ENCODE measurements at places on chromosomes 11 and 22.

GRCh38 chr11:18492888-18493287, 33.9 kb downstream of the TSG101 start:
- no peak for DNase-seq

DNA sequence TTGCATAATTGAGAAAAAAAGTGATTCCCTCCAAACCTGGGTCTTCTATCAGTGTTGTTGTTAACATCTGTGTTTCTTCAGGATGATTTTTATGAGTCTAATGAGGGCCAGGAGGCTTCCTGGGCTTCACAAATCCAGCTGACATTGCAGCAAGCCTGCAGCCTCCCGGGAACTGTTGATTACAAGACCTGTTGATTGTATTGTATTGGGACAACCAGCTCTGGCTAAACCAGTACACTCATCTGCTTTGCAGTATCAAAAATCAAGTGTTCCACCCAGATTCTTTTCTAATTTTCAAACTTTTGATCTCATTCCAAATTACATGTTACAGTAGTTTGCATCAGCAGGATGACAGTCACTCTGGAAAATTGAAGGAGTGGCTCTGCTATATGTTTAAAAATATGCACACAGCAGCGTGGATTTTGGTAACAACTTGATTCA, 16.1 kb upstream of the PRSS23 start:
- DNase-seq = peak; percentile 75

- DNase-seq = no peak
Observed at GRCh38 chr11:107136892-107137291, 118.6 kb upstream of the GUCY1A2 start.

DNA sequence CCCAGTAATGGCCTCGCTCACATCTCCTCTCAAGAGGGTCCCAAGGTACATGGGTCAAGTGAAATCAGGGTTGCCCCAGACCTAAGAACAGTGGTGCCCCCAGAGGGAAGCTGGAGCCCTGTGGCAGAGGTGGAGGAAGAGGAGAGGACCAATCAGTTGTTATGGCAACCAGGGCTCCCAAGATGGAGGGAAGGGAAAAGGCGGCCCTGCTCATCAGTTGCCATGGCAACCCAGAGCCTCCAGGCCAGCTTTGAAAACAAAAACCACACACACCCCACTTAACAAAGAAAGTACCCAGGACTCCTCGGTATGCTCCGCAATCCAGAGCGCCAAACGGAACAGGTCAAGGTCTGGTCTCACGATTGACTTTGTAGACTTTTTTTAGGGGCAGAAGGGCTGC, 53.5 kb upstream of the SLC35C1 start:
- DNase-seq = no peak

DNA sequence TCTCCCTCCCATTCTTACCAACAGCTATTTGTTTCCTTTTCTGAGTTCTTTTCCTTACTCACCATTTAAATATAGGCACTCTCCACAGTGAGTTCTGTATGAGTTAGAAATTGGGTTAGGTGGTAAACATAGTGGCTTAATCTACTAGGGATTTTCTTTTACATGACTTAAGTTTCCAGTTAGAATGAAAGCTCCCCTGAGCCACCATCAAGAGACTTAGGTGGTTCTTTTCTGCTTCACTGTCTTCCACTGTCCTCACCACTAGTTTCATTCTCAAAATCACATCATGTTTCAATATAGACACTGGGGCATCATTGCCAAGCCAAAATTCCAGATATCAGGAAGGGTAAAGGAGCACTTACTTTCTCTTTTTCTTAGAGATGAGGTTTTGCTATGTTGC, 9.0 kb upstream of the REXO2 start:
- DNase-seq = no peak

DNA sequence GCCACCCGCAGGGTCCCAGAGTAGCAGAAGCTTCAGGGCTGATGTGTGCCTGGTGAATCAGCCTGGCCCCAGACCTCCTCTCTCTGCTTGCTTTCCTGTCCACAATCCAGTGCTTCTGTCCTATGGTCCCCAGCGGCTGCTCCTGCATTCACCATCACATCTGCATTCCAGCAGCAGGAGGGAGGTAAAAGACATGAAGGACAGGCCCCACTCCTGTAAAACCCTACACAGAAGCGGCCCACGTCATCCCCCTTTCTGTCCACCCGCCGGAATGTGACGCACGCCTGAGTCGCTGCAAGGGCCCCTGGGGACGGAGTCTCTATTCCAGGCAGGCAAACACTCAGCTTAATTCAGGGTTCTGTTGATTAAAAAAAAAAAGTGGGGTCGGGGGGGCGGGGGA, 58.3 kb downstream of the CDKN1C start:
- no peak for DNase-seq

DNA sequence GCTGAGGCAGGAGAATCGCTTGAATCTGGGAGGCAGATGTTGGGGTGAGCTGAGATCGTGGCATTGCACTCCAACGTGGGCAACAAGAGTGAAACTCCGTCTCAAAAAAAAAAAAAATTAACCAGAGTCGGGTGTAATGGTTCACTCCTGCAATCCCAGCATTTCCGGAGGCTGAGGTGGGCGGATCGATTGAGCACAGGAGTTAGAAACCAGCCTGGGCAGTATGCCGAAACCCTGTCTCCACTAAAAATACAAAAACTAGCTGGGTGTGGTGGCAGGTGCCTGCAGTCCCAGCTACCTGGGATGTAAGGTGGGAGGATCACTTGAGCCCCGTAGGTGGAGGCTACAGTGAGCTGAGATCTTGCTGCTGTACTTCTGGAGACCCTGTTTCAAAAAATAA, 1.5 kb downstream of the RANGAP1 start:
- no peak for DNase-seq

DNA sequence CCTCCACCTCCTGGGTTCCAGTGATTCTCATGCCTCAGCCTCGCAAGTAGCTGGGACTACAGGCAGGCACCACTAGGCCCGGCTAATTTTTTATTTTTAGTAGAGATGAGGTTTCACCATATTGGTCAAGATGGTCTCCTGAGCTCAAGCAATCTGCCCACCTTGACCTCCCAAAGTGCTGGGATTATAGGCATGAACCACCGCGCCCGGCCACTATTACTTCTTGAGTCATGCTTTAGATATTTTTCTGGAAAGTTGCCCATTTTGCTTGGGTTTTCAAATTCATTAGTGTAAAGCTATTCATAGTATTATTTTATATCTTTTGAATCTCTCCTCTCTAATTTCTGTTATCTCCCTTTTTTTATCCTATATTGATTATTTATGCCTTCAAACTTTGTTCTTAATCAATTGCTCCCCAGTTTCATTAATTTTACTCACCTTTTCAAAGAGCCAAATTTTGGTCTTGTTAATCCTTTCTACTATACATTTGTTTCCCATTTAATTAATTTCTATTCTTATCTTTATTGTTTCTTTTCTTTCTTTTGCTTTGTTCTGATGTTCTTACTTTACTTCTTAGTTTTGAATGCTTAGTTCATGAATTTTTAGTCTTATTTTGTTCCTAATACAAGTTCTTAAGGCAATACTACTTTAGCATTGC, 10.3 kb upstream of the RAC2 start:
- peak; percentile 51 for DNase-seq

DNA sequence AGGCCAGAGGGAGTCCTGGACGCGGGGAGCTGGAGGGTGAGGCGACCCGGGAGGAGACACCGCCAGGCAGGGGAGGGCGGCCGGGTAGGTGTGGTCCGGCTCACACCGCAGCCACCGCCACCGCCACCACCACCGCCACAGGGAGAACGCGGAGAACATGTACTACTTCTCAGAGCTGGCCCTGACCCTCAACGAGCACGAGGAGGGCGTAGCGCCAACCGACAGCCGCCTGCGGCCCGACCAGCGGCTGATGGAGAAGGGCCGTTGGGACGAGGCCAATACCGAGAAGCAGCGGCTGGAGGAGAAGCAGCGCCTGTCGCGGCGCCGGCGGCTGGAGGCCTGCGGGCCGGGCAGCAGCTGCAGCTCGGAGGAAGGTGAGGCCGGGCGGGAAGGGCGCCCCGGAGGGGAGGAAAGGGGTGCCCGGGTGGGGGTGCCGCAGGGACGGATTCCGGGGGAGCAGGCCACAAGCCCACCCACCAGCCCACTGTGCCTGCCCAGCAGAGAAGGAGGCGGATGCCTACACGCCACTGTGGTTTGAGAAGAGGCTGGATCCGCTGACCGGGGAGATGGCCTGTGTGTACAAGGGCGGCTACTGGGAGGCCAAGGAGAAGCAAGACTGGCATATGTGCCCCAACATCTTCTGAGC, 62.8 kb downstream of the MORC2 start:
- no peak for DNase-seq

DNA sequence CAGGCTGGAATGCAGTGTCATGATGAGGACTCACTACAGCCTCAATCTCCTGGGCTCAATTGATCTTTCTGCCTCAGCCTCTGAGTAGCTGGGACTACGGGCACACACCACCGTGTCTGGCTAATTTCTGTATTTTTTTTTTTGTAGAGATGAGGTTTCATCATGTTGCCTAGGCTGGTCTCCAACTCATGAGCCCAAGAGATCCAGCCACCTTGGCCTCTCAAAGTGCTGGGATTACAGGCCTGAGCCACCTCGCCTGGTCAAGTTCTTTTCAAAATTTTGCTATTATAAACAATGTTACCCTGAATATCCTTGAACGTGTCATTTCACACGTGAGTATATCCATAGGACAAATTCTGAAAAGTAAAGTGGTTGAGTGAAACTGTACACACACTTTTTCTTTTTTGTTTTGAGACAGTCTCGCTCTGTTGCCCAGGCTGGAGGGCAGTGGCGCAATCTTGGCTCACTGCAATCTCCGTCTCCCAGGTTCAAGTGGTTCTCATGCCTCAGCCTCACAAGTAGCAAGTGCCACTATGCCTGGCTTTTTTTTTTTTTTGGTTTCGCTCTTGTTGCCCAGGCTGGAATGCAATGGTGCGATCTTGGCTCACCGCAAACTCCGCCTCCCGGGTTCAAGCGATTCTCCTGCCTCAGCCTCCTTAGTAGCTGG, 21.6 kb upstream of the EP300 start:
- DNase-seq = no peak

DNA sequence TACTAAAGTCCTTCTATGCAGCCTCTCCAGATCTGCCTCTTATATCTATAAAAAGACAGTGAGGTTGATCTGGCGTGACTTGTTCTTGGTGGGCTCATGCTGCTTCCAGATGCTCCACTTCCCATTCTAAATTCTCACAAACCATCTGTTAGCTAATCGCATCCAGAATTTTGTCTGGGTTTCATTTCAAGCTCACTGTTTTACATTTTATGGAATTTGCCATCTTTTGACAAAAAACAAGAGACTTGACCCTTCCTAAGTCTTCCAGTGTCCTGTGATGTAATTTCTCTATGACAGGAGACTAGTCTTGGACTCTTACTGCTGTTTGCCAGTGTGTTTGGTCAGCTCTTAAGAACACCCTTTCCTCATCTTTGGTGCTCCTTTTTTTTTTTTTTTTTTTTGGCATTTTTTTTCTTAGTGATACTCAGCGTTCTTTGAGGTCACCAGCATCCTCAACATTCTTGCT, 23.0 kb downstream of the CRKL start:
- DNase-seq = peak; percentile 88

GRCh38 chr11:70491696-70492472, 93.6 kb downstream of the CTTN start:
- no peak for DNase-seq

DNA sequence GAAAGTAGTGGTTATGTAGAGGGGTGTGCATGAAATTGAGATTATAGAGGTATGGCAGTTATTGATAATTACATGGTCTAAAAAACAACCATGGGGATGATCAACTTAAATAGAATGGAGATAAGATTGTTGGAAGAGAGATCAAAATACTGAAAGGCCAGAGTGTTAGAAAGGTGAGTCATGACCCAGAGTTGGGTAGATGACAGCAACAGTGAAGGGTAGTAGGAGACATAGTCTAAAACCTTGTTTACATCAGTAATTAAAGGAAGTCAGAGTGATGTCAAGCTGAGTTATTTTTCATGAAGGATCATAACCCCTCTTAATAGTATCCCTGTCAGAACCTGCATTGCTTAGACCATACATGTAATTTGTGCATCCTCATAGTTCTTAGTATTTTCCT, 110.9 kb downstream of the ELP4 start:
- DNase-seq = no peak

GRCh38 chr22:49040111-49040510, 787.6 kb downstream of the BRD1 start:
- no peak for DNase-seq

- DNase-seq = no peak
Observed at GRCh38 chr11:83927422-83927821, 641.3 kb upstream of the CCDC90B start.

DNA sequence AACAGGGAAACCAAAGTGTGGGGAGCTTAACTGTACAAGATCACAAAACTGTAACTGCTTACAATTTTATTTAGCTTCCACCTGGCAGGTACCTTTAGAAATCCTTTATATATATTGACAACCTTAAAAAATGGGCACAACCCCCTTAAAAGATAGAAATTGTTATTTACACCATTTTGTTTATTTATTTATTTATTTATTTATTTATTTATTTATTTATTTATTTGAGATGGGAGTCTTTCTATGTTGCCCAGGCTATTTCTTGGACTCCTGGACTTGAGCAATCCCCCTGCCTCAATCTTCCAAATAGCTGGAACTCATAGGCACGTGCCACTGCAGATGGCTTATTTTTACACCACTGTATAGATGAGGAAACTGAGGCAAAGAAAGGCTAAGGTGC, 74.5 kb downstream of the INSC start:
- no peak for DNase-seq

GRCh38 chr11:127521413-127521812, 520.8 kb upstream of the KIRREL3 start:
- DNase-seq = peak; percentile 11

- DNase-seq = no peak
Observed at GRCh38 chr11:112514011-112514740, 253.5 kb upstream of the PLET1 start.

- DNase-seq = no peak
Observed at GRCh38 chr11:88537613-88538012, 200.1 kb upstream of the CTSC start.

- DNase-seq = peak; percentile 0
Observed at GRCh38 chr11:84691830-84692229, 935.3 kb downstream of the DLG2 start.

DNA sequence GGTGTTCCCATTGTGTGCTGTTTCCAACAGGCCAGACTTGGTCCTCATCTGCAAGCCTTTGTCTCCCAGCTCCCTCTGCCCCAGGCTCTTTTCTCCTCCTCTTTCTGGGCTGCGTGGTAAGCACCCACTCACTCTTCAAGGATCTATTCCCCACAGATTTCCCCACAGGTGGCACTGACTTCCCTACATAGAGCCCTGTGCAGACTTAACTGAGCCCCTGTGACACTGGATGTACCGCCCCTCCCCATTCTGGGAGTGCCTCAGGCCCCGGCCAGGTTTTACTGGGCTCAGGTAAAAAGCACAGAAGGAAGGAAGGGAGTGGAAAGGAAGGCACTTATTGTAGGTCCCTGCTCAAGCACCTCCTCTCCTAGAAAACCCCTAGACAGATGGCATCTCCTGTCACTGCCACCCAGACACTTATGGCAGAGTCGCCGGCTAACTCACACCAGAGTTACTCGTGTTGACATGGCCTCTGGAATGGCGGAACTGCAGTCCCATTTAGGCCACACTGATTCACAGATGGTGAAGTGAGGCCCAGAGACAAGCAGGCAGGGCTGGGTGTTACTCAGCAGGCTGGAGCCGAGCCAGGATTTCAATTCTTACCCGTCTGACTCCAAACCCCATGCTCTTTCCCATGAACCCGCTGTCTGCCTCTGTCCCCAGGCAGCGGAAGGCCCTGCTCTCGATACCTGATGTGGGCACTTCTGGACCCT, 47.2 kb downstream of the LRRC32 start:
- peak; percentile 73 for DNase-seq

Data from AG10803 (cell line).